ENCODE measurements at places on chromosomes 6 and 20.
A peak's percentile ranks its signal among the peaks of the same experiment; 100 is the strongest.

- DNase-seq = no peak
Measured at GRCh38 chr6:70592391-70593117, 25.8 kb downstream of the SDHAF4 start.

- no peak for DNase-seq
Measured at GRCh38 chr6:37643851-37644672, 53.6 kb downstream of the MDGA1 start.

- DNase-seq = no peak
Measured at GRCh38 chr20:2132461-2132901, 30.9 kb downstream of the STK35 start.

GRCh38 chr6:5481033-5481432 lies 219.7 kb downstream of the FARS2 start:
- no peak for DNase-seq

DNA sequence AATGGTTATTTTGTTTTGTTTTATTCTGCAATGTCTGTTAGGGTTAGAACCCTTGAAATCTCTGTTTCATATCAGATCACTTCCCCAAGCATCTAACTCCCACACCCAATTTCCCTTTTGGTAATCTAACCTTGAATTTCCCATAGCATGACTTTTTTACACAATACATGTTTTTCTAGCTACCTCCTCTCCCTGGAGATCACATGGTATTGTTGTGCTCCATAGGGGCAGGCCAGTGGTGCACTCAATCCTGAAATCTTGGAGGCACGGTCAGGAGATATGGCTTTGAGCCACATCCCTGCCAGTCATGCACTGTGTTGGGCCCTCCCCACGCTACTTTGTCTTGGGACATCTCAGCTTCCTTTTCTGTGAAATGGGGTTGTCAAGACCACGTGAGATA lies 36.7 kb upstream of the NNAT start:
- DNase-seq = no peak

GRCh38 chr20:42276718-42277602 lies 658.8 kb upstream of the CHD6 start:
- DNase-seq = no peak

GRCh38 chr6:87806635-87807034 lies 104.6 kb upstream of the AKIRIN2 start:
- DNase-seq = peak; percentile 45

- DNase-seq = no peak
Measured at GRCh38 chr6:63121166-63121565, 90.1 kb upstream of the FKBP1C start.

GRCh38 chr6:41464019-41464418 lies 82.2 kb upstream of the FOXP4 start:
- no peak for DNase-seq

DNA sequence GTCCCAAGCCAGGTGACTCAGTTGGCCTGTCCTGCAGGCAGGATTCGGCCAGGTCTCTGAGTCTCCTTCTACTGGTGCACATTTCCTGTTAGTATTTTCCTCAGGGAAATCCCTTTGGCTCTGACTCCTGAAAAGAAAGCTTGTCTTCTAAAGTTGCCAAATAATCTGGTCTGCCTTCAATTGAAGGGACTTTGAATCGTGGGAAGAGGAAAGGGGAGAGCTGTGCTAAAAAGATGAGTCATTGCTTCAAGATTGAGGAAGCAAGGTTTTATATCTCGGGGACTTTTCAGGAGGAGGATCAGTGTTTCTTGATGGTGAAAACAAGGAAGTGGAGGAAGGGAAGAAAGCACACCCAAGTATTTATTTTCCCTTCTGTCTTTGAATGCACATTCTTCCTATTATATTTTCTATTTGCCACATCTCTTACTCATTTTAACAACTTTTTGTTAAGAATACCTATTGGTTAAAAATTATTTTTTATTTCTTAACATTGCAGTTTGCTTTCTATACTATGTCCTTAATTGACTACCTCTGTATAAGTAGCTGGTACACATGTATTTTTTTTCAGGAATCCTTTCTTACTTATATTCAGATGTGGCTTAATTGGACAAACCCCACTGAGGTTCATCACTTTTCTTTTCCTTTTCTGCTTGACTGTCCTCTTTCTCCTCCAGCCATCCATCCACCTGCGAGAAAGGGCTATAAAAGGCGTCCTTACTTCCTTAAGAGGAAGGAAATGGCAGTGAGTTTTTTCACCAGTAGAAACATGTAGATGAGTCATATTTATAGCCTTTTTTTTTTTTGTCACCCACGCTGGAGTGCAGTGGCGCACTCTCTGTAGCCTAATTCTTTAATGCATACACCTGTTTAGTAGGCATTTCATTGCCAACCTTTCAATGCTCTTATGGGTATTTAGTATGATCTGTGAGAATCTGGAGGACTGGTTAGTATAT lies 15.0 kb upstream of the IFNGR1 start:
- DNase-seq = no peak

- DNase-seq = no peak
Measured at GRCh38 chr6:43972179-43972912, 154.9 kb downstream of the MRPL14 start.

DNA sequence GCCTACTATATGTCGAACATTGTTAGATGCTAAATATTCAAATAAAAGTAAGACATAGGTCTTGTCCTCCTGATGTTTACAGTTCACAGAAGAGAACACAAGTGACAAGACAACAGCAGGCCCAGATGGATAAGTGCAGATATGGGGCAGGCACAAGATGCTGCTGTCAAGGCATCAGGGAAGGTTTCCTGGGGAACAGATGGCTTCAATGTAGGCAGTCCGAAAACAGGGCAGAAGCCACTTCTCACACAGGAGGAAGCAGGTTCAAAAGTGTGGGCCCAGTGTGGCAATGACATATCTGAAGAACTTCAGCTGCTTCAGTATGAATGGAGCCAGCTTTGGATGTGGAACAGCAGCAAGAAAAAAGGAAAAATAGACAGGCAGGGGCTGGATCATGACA lies 32.5 kb downstream of the HLA-DPB1 start:
- no peak for DNase-seq

DNA sequence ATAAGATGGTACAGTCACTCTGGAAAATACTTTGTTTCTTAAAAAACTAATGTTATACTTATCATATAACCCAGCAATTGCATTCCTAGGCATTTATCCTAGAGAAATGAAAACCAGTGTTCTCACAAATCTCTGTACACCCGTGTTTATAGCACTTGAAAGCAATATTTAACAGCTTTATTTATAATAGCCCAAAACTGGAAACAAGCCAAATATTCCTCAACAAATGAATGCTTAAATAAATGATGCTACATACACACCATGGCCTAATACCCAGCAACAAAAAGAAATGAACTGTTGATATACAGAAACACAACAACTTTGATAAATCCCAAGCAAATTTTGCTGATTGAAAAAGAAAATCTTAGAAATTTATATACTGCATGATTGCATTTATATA lies 51.3 kb downstream of the GFRA4 start:
- no peak for DNase-seq

- DNase-seq = no peak
Measured at GRCh38 chr6:139586273-139586672, 211.8 kb upstream of the CITED2 start.

DNA sequence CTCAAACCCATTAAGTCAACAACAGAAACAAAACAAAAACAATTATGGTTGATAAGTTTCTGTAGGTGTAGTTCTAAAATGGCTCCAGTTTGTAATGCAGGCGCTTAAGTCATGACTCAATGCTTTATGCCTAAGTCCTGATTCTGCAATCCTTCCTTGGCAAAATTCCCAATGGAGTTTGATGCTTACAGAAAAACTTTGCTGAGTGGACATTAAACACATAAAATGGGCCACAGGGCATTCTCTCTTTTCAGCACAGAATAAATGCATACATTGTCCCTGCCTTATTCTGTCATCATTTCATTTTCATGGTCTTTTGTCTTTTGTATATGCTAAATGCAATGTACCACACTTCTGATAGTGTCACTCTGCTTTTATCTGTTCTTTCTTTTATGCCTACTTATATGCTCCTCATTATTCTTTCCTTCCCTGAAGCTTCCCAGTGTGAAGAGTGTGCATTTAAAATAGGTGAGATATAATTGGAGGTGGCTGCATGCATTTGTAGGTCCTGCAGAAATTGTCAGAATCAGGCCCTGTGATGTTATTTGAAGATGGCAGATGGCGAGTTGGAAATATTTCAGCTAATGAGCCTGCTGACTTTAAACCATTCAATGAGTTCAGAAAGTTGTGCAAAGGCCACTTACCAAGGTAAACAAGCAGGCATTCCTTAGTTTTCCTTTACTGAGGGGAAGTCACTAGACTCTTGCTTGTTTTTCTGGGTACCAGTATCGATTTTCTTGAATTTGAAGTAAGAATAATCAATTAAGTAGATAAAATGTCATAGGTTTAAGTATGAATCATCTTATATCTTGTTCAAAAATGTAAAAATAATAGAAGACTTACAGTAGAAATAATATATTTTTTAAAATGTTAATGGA lies 313.1 kb downstream of the TRDN start:
- DNase-seq = no peak
